Muscle of arm (tissue), 14 donors: ENCODE measurements at places on chromosomes 4 and X.
A peak's percentile ranks its signal among the peaks of the same experiment; 100 is the strongest.

GRCh38 chr4:175614890-175615289, 197.2 kb downstream of the GPM6A start:
- DNase-seq: no peak

DNA sequence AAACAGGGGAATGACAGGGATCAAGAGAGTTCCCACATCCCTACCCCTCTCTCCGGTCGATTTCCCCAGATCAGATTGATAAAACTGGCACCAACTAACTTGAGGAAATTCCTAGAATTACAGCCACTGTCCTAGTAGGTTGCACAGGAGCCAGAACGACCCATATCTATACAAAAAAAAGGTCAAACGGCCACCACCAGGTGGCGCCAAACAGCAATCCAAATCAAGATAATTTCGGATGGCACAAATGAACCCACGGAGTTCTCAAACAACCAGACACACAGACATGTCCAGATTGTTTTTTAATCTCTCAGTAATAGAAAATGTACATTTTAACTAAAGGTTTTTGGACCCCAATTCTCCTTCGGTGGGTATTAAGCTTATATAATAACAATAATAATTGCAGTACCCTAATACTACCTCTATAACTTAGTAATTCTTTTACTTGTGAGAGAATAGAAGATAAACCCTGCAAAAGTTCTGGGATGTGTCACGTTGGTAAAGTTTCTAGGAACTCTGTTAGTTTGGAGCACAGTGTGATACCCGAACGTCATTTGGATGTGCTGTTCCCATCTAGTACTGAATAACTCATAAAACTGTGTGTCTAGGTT, 212.6 kb downstream of the SPOCK3 start:
- peak; percentile 67 for DNase-seq

DNA sequence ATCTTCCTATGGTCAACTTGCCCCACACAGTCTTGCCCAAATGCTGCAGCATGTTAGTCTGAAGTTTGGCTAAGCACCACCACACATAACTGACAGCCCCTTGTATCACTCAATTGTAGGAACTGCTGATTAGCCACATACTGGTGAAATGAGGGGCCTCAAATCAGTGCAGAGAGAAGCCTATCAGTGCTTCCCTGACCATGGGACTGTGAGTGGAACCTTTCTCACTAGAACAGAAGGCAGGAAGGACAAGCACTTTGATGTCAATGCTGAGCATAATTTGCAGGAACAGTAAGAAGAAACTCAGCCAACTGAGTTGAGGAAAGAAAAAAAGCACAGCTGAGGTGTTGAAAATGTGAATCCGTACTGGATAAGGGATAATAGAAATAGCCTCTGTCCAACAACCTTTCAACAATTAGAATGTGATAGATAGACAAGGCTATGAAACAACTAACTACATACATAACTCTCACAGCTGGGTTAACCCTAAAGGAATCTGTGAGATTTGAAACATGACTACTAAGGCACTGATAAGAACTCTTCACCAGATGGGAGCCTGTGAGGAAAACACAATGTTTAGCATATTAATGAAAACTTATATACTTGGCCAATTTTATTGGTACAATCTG, 136.6 kb upstream of the SH3RF1 start:
- DNase-seq: no peak

DNA sequence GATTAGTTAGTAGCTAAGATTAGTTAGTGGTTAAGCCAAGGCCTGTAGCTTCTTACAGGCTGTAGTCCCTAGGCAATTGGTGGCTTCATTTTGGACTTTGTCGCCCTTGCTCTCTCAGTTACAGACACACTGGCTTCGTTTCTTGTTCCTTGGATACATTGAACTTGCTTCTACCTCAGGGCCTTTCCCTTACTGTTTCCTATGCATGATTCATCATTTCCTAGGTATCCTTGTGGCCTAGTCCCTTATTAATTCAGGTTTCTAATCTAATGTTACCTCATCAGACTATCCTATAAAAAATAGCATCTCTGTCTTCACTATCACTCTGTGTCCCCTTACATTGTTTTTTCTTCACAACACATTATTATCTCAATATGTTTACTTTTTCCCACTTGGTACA, 45.5 kb upstream of the LCORL start:
- no peak for DNase-seq

GRCh38 chr4:98873059-98873458, 55.9 kb downstream of the EIF4E start:
- no peak for DNase-seq

GRCh38 chrX:70262952-70263567, 3.1 kb upstream of the P2RY4 start:
- no peak for DNase-seq

DNA sequence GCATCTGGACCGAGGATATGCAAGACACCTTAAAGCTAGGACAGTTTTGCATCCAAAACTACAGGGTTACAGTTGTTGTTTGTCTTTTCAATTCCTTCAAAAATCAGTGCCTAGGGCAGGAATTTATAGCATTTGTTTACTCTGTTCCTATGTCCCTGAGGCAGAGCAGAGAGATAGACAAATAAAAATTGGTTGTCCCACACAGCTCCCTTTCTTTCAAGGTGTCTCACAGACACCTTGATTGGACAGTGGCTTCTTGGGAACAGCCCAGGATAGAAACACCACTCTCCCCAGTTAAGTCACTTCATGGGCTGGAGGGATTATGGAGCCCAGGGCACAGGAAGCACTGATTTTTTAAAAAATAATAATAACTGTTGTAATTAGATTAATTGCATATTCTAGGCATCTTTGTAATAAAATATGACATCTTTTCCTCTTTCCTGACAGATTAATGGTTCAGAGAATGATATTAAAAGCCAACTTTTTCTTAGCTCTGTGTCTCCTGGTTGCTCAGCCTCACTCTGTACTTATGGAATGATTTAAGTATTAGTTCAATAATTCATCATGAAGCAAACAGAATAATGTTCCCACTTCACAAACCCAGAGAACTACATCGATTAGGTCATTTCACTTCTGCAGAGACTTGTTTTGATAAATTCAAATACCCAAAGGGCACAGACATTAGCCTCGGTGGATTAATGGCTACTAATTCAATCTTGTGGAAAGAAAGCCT, 8.2 kb downstream of the MAGEB17 start:
- no peak for DNase-seq

- DNase-seq: no peak
These were observed 9.6 kb downstream of the CTBP1 start for GRCh38 chr4:1239141-1239949.

GRCh38 chrX:104195489-104196084, 29.3 kb downstream of the FAM199X start:
- DNase-seq: peak; percentile 23

GRCh38 chr4:15438939-15439524, 11.2 kb downstream of the C1QTNF7 start:
- DNase-seq: no peak

DNA sequence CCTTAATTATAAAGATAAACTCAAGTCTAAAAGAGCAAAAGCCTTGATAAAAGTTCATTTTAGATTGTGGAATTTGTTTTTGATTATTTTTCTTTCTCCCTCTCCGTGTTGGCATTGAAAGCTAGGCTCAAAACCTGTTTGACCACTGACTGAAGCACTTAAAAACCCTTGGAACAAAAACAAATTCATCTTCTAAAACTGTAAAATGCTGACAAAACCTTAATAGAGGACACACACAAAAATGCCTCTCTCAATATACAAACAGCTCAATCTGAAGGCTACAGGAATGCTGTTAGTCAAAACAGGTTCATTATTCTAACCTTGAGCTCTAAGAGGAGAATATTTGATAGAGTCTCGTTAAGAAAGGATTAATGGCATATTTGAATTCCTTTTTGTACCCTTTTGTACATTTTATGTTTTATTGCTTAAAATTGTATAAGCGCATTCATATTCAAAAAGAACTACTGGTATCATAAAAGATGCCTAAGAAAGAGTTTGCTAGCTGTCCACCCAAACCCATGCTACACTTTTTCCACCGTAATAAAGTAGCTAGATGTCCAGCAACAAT, 74.3 kb upstream of the NAP1L5 start:
- no peak for DNase-seq

GRCh38 chr4:176044589-176044951, 21.1 kb upstream of the WDR17 start:
- DNase-seq: peak; percentile 6

DNA sequence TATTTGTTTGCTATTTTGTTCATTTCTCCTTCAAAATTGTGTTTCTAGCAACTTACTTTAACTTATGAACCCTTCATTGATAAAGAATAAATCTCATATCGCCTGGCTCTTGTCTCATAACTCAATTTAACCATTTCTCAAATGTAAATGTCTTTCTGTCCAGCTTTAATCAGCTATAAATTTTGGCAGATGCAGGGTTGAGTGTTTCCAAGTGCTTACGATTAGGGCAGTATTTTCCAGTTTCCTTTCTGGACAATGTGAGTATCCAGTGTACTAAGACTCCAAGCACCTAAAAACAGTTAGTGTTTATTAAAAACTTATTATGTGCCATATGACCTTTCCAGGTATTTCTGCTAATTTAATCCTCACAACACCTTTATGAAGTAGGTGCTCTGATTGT, 218.6 kb upstream of the GK2 start:
- DNase-seq: peak; percentile 30

DNA sequence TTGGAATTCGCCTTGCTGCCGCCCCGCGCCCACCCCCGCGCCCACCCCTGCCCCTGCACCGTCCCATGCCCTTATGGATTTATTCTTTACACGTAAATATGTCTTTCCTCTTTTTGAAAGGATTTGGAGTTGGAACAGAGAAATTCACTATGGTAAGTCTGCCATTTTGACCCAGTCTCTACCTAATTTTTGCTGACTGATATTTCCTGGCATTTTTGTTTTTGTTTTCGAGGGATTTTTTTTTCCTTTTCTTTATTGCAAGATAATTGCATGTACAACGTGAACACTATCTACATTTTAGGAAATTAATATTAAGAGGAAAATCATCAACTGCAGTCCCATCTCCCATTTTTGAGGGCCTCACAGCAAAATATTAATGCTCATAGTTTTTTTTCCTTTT, 468 bp upstream of the SPIN2B start:
- no peak for DNase-seq

GRCh38 chrX:10749113-10749512, 128.7 kb upstream of the MID1 start:
- no peak for DNase-seq

- no peak for DNase-seq
These were observed 86.7 kb downstream of the KIT start for GRCh38 chr4:54744487-54744886.
